ENCODE measurements at places on chromosomes 6 and 20.

- no peak for DNase-seq
Observed at GRCh38 chr20:41245086-41245707, 72.3 kb downstream of the ZHX3 start.

GRCh38 chr6:1894954-1895353 is 285.2 kb downstream of the FOXC1 start:
- DNase-seq, result no peak

GRCh38 chr6:38485488-38485887 is 154.2 kb downstream of the BTBD9 start:
- DNase-seq, result no peak

- DNase-seq, result no peak
Observed at GRCh38 chr6:23690453-23691049, 435.5 kb upstream of the NRSN1 start.

- DNase-seq, result no peak
Observed at GRCh38 chr6:139372326-139373153, 1.9 kb downstream of the CITED2 start.

- no peak for DNase-seq
Observed at GRCh38 chr6:123841067-123841896, 37.6 kb downstream of the NKAIN2 start.

DNA sequence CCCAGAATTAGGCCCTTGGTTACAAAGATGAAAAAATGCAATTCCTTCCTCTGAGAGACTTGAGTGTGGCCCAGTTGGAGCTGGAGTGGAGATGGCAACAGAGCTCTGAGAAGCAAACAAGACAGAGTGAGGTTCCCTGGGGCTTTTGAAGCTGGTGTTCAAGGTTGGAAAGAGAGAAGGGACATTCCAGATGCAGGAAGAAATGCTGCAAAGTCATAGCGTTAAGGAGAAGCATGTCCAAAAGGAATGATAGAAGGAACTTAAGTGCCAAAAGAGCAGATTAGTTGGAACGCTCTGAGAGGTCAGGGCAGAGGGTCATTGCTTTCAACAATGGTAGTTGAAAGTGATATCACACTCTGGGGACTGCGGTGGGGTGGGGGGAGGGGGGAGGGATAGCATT is 251.8 kb downstream of the TBC1D7 start:
- no peak for DNase-seq

GRCh38 chr6:116019428-116019827 is 41.3 kb downstream of the FRK start:
- no peak for DNase-seq

- no peak for DNase-seq
Observed at GRCh38 chr6:144134737-144135136, 15.6 kb upstream of the STX11 start.

DNA sequence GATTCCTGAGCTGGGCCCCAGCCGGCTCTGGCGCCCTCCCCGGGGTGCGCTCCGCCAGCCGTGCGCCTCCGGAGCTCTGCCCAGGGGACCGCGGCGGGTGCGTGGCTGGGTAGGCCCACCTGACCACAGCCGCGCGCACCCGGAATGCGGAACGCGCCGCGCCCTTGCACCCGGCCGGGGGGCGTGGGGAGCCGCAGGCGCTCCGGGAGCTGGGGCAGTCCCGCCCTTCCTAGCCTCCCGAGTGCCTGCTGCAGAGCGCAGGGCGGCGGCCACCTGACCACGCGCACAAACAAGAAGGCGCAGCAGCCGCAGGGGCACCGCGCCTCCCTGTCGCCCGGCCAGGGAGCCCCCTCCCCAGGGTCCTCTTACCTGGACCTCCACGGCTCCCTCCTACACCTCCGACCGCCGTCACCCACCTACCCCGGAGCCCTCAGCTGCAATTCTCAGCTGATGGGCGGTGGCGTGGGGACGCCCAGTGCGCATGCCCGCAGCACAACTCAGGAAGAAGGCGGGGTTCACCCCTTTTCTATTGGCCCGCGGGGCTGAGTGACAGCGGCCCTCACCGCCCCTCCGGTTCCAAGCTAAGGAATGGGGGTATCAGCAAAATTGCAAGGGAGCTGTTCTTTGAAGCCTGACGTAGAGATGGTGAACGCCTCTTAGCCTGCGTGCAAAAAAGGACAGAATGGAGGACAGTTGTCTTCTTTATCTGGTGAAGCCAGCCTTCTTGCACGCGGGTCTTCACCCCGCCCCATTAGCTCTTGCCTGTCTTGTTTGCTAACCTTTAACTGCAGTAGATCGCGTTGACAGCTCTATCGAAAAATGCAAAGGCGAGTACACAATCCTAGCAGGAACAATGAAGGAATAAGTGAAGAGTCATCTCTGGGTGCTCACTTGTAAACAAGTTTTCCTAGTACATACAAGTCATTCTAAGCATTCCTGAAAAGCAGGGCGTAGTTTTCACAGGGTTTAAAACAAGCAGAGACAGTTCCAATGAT is at the start of gene STX7:
STX7 (minus strand) TSS at position 479 of the 995 bp plus-strand sequence. CDS start 9,586 bp downstream, outside the sequence.
- DNase-seq, result peak; percentile 77

DNA sequence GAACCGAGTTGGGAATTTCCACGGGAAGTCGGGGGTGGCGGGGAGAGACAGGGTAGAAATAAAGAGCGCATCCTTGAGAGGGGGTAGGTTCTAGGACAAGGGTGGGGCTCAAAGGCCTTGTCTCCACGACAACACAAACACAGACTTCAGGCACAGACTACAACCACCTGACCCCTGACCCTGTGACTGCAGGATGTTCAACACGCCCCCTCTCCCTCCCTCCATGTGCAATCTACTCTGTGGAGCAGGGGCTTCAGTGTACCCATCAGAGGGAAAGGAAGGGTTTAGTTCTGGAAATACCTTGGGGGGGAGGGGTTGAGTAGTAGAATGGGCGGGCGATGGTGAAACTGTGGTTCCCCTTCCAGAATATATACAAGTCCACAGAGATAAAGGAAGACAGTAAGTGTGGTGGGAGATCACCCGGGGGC is 651 bp upstream of the TAPBP start:
- DNase-seq, result peak; percentile 70

GRCh38 chr6:120493505-120493904 is 840.8 kb downstream of the TBC1D32 start:
- no peak for DNase-seq

- DNase-seq, result no peak
Observed at GRCh38 chr20:21435576-21435975, 38.2 kb upstream of the NKX2-4 start.

DNA sequence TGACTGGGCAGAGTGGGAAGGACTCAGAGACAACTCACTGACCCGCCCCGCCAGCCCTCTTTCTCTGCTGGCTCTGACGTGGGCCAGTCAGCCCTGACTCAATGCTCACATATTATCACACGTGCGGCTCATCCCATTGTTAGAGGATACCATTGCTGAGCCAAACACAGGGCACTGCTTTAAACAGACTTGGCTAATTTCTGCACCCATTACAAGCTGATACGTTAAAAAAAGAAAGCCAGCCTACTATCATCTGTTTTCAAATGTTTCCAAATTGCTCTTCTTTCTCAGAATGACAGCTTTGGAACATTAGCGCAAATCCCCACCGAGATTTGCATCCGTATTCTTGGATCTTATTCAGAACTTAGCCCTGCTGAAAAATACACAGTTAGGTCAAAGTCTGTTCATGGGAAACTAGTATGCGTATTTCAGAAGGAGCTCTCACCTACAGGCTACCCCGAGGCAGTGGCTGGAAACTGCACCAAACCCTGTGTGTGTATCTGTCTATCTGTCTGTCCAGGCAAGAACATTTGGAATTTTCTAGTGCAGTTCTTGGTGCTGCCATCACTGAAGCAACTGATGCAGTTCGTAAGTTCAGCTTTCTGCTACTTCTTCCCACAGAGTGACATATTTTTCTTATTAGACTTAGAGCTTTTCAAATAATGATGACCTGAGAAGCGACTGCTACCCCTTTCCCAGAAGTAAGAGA is 32.8 kb downstream of the RAMACL start:
- no peak for DNase-seq

DNA sequence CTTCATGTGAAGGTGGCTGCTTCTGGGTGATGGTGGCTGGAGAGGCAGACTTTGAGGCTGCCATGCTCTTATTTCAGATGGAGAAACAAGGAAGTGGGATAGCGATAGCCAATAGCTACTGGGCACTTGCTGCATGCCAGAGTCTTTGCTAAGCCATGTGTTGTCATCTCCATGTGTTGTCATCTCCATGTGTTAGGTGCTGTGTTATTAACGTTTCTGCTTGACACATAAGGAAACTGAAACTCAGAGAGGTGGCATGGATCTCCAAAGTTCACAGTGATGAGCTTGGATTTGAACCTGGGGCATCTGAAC is 16.9 kb downstream of the KIAA1755 start:
- DNase-seq, result no peak
